ENCODE measurements at places on chromosomes 2 and 18.

GRCh38 chr2:170354855-170355780, 177.2 kb downstream of the MYO3B start:
- no peak for DNase-seq

DNA sequence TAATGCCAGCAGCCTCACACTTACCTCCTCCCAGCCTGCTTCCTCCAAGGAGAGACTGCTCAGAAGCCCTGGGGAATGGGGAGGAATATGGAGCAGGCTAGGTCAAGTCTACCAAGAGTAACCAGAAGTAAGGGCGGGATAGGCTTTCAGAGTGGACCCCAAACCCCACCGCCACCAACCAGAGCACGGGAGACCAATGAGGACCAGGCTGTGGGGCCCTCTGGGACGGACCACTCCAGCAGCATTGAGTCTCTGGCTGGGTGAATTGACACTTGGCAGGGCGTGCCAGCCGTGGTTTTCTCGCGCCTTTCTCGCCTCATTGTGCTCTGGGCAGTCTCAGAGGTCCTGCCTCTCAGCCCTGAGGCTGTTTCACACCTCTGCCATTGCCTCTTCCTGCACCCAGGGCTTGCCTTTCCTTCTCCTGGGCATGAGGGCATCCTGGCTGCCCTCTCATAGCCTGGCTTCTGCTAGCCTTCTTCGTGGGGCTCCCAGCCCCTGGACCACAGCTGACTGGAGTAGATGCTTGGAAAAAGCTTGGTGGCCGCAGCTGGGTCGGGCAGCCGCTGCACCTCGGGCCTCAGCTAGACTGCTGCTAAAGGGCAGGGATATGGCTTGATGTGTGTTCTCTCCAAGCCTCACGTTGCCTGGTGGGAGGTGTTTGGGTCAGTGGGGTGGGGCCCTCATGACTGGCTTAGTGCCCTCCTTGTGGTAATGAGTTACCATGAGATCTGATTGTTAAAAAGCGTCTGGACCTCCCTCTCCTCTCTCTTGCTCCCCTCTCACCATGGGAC, 40.5 kb upstream of the HS6ST1 start:
- DNase-seq: no peak

- no peak for DNase-seq
These were observed 12.3 kb downstream of the FLACC1 start for GRCh38 chr2:201344663-201345366.

DNA sequence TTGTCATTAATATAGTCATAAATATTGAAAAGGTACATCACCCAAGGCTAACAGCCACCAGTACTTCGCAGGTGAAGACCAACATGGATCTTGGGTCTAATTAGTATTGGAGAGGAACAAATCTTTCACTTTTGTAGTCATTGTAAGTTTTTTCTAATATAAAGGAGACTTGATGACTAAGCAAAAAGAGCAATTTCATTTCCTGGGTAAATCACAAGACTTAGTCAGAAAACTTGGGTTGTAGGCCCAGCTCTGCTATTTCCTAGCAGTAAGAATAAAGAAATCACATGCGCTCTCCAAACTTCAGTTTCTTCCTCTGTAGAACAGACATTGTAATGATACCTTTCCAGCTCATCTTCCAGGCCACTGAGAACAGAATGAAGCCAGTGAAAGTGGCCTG, 40.9 kb downstream of the NRP2 start:
- DNase-seq: no peak

- DNase-seq: no peak
These were observed 824.0 kb upstream of the FSHR start for GRCh38 chr2:49978341-49978740.

GRCh38 chr2:132627536-132627935, 42.5 kb downstream of the LYPD1 start:
- DNase-seq: no peak

- DNase-seq: no peak
These were observed 80.0 kb downstream of the ETAA1 start for GRCh38 chr2:67476809-67477790.

GRCh38 chr2:66897691-66898150, 462.8 kb downstream of the MEIS1 start:
- DNase-seq: no peak
